ENCODE measurements at places on chromosomes 7 and 10.

DNA sequence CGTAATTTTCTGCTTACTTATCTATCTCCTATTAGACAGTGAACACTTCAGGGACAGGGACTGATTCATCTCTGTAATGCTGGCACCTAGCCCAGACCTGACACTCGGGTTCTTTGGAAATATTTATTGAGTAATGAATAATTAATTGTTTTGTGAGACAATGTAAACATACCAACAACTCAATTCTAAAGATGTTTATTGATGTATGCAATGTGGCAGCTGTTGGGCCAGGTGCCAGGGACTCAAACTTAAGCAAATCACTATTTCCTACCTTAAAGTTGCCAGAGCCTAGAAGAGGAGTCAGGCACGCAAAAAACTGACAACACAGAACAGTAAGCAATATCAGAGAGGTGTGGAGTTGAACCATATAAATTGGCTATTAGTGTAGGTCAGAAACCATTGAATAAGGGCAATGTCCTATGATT lies 63.6 kb upstream of the BMPER start:
- DNase-seq = no peak

DNA sequence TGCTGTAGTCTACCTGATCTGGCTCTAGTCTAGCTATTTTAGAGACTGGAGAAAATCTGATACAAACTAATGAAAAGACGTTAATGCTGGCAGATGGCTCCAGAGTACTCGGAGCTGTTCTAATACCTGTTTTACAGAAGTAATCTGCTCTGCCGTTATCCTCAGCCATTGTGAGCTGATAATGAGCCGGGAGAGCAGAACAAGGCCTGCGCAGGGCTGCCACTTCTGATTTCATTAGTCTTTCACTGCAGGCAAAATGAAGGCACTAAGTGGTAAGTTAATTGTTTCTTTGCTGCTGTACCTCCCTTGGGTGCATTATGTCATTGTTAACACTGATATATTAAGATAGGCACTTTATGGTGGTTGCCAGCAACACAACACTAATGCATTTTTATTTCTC lies 456.4 kb upstream of the PFKP start:
- DNase-seq = no peak

DNA sequence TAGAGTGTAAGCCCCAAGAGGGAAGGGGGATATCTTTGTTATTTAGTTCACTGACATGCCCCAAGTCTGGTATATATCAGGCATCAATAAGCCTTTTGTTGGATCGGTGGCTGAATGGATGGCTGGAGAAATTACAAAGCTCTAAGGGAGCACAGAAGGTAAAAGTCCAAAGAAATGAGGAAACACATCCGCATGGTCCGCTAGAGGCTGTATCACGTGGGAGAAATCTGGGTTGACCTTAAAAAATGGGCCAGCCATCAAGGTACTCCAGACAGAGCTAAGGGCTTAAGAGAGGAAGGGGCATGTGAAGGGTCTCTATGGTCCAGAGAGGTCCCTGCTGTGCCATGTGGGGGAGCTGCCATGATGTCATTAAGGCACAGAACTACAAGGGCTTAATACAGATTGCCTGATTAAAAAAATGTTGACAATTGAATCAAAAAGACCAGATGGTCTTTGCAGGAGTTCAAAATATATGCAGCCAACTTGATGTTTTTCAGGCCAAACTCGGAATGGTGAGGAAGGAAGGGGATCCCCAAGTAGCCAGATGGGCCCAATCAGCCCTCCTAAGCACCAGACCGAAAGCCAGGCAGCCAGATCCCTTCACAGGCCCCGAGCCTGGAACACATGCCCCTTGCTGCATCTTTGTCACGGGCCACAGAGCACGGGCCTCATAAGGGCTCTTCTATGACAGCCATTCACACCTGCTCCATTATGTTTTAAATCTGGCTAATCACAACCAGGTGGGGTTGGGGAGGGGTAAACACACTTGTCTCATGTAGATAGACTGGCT lies 31.9 kb downstream of the SCRN1 start:
- no peak for DNase-seq

- no peak for DNase-seq
These were observed 443.4 kb upstream of the ANKRD30A start for GRCh38 chr10:36681751-36682632.

GRCh38 chr7:132076301-132077035 lies 499.8 kb downstream of the PLXNA4 start:
- no peak for DNase-seq

DNA sequence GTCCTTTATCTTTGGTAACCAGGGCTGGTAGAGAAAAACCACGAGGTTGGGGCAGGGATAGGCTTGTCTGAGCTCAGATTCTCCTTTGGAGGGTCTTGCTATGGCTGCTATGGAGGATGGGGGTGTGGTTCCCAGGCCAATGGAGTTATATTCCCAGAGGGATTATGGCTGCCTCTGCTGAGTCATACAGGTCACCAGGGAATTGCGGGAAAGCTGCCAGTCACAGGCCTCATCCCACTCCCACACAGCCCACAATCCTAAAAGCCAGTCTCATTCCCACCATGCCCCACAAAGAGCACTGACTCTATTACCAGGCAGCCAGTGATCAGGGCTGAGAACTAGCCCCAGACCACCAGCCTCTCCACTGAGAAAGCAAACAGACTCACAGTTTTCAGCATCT lies 316.6 kb upstream of the TMEM229A start:
- no peak for DNase-seq

DNA sequence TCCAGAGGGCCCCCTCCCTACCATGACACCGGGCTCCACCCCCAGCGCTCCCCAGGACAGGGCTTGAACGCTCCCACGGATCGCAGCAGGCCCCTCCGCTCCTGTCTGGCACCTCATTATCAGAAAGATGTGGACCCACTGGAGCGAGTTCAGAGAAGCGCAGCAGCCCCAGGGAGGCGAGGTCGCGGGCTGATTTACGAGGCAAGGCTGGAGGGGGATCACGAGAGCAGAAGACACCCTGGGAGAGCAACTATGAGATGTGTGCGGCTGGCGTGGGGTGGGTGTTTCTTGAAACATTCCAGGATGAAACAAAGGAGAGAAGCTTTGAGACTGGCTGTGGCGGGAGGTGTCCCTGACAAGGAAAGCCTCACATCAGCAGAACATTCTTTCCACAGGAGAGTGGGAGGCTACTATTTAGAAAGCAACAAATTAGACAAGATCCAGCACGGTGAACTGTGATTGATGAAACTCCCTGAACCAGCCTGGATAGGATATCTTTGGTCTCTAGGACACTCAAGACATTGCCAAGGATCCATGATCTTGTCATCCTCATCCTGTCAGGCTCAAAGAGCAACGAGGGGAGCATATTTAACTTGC lies 66.0 kb downstream of the JCAD start:
- no peak for DNase-seq

DNA sequence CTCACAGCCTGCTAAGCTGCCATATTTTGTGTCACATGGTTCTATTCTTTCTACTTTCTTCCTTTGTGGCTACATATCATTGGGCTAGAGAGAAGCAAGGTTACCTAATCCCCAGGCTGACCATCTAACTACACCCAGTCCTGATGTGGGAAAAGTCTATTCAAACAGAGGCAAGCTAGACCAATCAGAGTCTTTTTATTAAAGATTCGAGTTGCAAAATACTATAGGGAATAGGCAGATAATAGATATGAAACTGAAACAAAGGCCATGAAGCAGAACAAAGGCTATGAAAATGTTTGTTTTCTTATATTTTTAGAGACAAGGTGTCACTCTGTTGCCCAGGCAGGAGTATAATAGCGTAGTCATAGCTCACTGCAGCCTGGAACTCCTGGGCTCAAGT lies 36.7 kb downstream of the MTERF1 start:
- no peak for DNase-seq

- DNase-seq = no peak
These were observed at the start of gene FAM131B for GRCh38 chr7:143362131-143363015. Gene FAM131B, minus strand, starts transcription at chr7:143362713. Its CDS starts 110 bp downstream, at chr7:143362603.

DNA sequence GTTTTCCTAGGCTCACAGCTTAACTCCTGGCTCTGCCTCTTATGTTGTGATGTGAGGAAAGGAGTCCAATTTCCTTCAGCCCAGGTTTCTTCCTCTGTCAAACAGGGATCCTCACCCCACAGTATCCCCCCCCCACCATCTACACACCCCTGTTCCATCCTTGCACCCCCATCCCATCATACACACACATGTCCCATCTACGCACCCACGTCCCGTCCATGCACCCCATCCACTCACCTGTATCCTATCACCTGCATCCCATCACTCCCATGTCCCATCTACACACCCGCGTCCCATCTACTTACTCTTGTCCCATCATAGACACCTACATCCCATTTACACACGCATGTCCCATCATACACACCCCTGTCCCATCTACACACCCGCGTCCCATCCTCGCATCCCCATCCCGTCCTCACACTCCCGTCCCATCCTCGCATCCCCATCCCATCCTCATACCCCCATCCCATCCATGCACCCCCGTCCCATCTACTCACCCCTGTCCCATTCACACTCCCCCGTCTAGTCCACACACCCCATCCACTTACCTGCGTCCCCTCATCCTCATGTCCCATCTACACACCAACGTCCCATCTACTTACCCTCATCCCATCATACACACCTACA lies 117.3 kb downstream of the TRRAP start:
- DNase-seq = no peak

- no peak for DNase-seq
These were observed 65.8 kb downstream of the POU6F2 start for GRCh38 chr7:39043531-39043930.

DNA sequence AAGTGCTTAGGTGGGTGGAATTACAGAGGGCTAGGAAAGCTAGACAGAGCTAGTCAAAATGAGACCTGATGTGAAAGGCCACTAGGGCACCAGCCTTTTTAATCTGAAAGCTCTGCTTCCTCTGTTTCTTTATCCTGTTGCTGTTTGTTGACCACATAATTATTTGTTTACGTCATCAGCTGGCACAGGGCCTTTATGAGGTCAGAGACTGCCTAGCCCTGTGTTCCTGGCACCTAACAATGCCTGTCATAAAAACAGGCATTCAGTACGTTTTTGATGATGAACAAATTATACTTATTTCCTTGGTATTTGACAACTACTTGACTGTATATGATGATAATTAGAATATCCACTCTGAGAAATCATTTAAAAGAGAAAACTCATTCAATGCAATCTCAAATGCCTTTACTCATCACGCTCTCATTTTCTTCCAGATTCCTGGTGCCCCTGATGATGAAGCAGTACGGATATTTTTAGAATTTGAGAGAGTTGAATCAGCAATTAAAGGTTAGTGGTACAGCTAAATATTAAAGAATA lies 26.0 kb downstream of the RBM17 start:
- DNase-seq = no peak

GRCh38 chr10:131998050-131998844 lies 16.5 kb upstream of the BNIP3 start:
- DNase-seq = no peak

GRCh38 chr10:90179696-90180407 lies 478.5 kb downstream of the KIF20B start:
- DNase-seq = no peak

DNA sequence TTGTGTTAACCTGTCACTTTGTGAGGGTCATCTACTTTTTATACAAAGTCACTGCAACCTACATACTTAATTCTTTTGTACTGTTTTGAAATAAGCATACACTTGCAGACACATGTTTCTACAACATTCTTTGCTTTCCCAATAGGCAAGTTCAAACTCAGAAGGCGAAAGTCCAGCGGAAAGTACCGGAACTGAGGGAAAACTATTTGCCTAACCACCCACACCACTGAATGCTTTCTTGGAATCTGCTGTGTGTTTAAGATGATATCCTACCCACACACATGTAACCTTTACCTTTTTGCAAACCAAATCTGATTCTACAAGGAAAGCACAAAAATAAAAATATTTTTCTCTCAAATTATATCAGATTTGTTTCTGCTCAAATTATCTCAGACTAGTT lies 139.4 kb upstream of the AGR3 start:
- DNase-seq = no peak

- no peak for DNase-seq
These were observed 92.8 kb downstream of the VWC2 start for GRCh38 chr7:49866076-49866735.

DNA sequence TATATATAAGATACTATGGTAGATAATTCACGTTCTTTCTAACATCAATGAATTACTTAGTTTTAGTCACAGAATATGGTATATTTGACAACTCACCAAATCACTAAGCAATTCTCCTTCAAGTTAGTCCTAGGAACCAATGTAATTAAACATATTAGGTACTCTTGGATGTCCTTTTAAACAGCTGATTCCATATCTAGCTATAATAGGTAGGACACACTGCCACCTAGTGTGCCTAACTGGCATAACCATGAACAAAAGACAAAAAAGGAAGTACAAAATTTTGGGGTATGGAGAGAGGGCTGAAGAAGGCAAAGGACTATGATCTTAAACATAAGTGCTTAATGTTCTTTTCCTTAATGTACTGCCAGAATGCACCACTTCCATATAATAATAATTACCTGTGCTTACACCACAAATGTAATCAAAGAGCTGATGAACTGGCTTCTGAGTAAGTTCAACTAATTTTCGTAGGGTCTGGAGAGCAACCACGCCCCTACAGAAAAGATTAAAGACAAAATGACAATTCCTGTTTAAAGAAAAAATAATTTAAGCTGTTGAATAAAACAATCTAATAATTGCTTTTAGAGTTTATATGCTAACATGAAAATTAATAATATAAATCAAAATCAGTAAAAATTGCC lies 28.7 kb downstream of the PNPLA8 start:
- DNase-seq = peak; percentile 43

DNA sequence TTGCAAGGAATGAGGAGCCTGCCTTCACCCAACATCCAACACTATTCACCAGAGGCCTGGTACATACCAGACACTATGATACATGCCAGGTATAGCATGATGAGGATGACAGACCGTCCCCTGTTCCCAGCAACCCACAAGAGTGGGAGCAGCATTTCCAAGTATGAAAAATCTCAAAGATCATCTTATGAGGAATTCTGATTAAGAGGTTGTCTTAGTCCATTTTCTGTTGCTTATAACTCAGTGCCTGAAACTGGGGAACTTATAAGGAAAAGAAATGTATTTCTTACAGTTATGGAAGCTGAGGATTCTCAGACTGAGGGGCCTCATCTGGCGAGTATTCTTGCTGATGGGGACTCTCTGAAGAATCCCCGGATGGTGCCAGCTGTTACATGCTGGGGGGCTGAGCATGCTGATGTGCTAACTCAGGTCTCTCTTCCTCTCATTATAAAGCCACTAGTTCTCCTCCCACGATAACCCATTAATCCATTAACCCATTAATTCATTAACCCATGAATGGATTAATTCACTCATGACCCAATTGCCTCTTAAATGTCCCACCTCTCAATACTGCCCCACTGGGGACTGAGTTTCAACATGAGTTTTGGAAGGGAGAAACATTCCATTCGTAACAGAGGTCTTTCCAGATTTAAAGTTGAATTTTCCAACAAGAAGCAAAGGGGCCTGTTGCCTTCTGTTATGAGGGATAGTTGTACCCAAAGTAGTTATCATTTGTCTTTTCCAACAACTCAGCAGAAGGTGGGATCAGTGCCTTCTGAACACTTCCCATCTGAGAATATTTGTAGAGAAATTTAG lies 173.9 kb downstream of the HERPUD2 start:
- no peak for DNase-seq

GRCh38 chr7:44348300-44348699 lies 22.9 kb upstream of the CAMK2B start:
- DNase-seq = no peak
